ENCODE measurements at places on chromosomes 2 and 18.

DNA sequence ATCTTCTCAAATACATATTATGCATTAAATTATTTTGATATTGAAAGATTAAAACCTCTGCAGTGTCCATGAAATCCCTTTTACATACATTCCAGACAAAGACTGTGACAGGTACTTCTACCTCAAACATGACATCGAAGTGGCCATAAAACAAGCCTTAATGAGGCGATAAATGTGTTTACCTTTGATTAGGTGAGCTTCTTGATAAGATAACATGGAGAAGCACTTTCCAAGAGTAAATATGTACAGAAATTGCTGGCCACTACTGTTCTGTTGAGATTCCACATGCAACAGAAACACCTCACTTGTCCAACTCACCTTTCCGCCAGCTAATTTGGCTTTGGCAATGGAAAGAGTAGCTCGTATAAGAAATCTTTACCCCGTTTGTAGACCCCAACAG is 55.2 kb downstream of the ZEB2 start:
- no peak for DNase-seq

GRCh38 chr18:34866739-34867138 is 156.6 kb downstream of the DTNA start:
- DNase-seq, result no peak

GRCh38 chr2:74373985-74374384 is 6.1 kb downstream of the DCTN1 start:
- no peak for DNase-seq

- DNase-seq, result peak; percentile 83
Measured at GRCh38 chr2:174326161-174327020, 8.4 kb upstream of the SP9 start.

DNA sequence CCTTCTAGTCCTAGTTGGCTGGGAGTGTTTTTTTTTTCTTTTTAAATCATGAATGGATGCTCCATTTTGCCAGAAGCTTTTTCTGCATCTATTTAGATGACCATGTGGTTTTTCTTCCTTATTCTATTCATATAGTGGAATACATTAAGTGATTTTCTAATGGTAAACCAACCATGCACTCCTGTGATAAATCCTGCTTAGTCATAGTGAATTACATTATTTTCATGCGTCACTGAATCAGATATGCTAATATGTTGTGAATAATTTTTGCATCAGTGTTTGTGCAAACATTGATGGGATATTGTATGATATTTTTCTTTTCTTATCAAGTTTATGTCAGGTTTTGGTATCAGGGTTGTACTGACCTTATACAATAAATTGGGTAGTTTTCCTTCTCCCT is 229.3 kb upstream of the REV1 start:
- no peak for DNase-seq

DNA sequence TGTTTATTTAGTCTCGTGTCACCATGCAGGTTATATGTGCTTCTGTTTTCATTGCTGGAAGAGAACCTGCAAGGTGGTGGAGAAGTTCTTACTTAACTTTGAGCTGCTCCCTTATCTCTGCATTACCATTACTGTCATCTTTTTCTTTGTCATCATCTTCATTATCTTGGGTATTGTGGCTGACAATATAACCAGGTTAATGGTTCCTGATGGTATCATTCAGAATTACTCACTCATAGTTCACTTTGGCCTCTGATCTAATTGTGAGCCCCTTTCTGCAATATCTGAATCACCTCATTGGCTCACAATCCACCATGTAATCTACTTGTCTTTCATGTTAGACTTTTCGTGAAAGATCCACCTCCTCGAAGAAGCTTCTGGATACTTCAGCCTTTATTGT is 5.0 kb downstream of the CD28 start:
- DNase-seq, result no peak

DNA sequence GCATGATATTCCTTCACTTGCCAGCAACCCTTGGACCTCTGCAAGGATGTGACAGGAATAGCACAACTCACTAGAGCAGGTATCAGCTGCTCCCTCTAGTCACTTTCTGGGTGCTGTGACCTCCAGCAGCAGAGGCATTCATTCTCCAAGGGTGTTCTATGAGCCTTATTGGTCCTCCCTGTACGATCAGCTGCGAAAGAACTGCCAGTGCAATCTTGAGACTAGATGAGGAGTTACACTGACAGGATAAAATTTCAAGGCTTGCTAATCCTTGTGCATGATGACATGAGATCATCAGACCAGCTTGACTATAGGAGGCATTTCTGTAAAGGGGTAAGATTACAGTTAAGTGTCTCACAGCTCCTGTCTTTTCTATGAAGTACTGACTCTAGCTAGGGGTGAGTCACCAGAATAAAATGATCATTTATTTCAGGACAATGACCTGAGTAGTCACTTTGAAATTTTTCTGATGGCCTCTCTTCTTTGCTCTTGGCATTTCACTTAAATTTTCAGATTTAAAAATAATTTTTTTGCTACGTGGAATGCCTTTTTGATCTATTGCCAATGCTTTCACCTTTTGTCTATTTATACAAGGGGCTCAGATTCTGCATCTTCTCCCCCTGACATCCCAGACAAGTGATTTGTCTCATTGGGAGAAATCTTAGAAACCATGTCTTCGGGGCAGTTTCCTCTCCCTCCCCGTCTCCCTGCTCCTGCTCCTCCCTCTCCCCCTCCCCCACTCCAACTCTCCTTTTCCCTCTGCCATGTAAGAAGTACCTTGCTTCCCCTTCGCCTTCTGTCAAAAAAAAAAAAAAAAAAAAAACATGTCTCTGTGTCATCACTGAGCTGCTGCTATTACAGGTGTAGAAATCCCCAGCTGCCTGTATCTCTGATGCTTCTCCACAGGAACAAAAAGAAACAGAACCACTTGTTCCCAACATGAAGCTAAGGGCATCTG is 49.2 kb upstream of the FRZB start:
- no peak for DNase-seq

GRCh38 chr2:8133913-8134472 is 547.9 kb upstream of the ID2 start:
- no peak for DNase-seq

GRCh38 chr2:133673305-133673905 is 105.1 kb upstream of the NCKAP5 start:
- no peak for DNase-seq

GRCh38 chr2:207768866-207769596 is 675 bp downstream of the FZD5 start:
- DNase-seq, result no peak

DNA sequence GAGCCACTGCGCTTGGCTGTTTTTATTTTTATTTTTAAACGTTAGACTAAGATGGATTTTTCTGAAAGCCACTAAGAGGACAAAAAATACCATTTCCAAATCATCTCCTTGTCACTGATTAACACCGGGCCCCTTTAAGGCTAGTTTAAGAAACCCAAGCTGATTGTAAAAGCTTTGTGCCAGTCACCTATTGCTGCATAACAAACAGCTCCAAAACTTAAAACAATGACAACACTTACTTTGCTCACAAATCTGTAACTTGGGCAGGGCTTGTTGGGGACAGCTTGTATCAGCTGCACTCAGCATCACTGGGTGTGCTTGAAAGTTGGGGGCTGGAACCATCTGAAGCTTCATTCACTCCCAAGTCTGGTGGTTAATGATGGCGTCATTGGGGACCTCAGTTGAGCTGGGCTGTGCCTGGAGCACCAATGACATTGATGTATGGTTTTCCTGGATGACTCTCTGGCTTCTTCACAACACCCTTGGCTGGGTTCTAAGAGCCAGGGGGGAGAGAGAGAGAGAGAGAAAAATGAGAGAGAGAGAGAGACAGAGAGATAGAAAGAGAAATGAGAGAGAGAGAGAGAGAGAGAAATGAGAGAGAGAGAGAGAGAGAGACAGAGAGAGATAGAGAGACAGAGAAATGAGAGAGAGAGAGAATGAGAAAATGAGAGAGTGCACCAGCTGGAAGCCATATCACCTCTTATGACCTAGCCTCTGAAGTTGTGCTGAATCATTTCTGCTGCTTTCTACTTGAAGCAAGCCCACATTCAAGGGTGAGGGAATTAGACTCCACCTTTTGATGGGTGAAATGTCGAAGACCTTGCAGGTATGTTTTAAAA is 26.0 kb upstream of the ATG16L1 start:
- DNase-seq, result no peak

DNA sequence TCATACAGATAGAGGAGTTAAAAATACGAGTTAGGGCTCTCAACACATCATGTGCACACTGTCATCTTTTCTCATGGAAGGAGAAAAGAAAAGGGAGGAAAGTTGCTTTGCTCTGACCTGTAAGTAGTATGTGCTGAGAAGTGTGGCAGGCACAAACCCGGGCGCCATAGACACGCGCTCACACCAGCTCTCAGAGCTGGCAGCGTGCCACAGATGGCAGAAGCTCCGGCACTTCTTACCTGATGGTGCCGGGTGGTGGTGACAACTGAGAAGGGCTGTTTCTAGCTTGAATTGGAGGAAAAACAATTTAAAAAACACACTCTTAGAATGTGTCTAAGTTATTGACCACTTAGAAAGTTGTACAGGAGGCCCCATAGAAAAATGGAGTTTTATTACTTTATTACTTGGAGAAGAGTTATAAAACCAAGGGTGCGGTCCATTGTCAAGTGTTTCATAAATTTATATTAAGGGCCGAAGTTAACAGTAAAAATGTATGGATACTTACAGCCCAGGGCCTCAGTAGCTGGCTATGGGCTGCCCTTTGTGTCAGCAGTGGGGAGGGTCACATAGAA is 92.2 kb downstream of the DPP4 start:
- no peak for DNase-seq

GRCh38 chr2:27721884-27722485 is 49.5 kb upstream of the MRPL33 start:
- DNase-seq, result no peak

DNA sequence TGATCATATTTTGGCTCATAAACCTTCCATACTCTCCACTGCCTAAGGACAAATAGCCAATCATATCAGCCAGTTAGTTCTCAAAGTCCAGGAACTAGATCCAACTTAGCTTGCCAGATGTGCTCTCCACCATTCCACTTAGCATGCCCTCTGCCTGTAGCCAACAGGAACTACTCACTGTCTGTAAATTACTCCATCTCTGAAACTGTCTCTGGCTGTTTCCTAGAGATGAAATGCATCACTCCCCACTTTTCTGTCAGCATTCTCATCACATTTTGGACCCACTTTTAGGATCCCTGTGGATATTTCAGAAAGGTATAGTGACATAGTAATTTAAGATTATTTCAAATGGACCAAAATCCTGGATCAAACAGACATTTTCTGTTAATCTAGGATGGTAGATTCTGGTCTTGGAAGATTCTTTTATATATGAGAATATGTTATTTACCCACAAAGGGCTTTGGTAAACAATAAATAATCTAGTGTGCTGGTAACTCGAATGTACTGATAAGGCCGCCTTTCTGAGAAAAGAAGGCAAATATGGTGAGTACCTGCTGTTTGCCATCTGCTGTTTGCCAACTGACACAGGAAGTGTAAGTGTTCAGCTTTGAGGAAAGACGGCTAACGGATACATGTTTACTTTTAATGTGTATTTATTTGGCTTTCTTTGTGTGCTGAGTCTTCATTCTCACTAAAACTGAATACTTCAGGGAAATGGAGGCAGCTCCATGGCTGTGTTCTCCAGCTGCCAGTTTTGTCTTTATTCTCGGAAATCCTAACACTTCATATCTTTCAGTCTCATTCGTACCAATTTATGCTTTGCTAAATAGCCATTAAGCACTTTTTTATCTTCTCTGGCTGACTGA is 79.5 kb downstream of the EVA1A start:
- no peak for DNase-seq

DNA sequence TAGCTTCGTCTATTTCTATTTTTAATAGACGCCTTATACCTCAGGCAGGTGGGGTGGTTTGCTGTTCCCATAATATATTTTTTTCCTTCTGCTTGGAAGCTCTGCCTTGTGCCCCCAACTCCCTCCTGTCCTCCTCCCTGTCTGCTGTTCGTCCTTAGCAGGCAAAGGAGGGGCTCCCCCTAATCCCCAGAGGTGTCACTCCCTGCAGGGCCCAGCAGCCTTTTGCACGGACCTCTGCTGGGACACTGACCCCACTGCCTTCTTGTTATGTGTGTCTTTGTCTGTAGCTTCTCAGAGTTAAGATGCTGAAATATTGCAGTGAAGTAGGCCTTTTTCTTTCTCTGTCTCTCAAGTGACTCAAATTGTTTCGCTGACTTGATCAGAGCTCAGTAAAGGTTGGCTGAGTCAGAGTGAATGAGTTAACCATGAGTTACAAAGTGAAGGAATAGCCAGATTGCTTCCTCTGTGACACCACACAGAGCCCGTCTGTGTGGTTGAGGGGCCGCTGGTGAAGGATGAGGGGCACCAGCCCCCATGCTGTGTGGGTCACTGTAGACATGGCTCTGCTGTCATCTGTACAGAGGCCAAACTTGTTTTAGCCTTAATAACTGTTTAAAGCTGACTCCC is 47.7 kb downstream of the PRKCE start:
- DNase-seq, result no peak

- no peak for DNase-seq
Measured at GRCh38 chr18:35060122-35060815, 19.1 kb downstream of the MAPRE2 start.

- DNase-seq, result no peak
Measured at GRCh38 chr2:29580223-29580622, 341.2 kb downstream of the ALK start.

GRCh38 chr2:196851088-196851487 is 41.9 kb upstream of the C2orf66 start:
- DNase-seq, result no peak

- DNase-seq, result no peak
Measured at GRCh38 chr18:46346213-46346612, 242.0 kb downstream of the HAUS1 start.

DNA sequence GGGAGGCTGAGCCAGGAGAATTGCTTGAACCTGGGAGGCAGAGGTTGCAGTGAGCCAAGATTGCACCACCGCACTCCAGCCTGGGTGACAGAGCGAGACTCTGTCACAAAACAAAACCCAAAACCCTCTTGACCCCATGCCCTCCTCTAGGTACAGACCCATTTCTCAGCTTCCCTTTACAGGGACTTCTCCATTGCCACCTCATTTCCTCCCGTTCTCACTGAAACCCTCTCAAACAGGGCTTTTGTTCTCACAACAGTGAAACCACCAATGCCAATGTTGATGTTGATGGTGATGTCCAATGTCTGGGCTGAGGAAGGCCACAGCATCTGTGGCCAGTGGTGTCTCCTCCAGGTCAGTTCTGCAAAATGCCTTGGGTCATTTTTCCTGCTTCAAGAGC is 69.0 kb upstream of the ZCCHC2 start:
- no peak for DNase-seq

DNA sequence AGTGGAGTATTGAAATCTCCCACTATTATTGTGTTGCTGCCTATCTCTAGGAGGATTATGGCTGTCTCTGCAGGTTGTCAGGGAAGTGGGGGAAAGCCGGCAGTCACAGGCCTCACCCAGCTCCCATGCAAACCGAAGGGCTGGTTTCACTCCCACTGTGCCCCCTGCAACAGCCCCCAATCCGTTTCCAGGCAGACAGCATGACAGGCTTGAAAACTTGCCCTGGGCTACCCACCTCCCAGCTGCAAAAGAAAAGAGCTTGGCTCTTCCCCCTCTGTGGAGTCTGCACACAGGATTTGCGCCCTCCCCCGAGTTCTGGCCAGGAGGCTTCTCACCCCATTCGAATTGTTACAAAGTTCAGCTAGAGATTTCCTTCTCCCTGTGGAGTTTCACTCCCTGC is 87.4 kb upstream of the MSTN start:
- DNase-seq, result no peak
